ENCODE measurements at places on chromosomes 7 and 10.

- no peak overlapping the region for H3K4me3 ChIP-seq
- no peak overlapping the region for H3K27ac ChIP-seq
- DNase-seq = no peak
- no peaks in the 10 kb centered on the region for H3K4me1 ChIP-seq
- no peaks in the 10 kb centered on the region for H3K36me3 ChIP-seq
- no peaks in the 10 kb centered on the region for H3K27me3 ChIP-seq
Observed at GRCh38 chr10:110833941-110834628, 37.6 kb upstream of the PDCD4 start.

DNA sequence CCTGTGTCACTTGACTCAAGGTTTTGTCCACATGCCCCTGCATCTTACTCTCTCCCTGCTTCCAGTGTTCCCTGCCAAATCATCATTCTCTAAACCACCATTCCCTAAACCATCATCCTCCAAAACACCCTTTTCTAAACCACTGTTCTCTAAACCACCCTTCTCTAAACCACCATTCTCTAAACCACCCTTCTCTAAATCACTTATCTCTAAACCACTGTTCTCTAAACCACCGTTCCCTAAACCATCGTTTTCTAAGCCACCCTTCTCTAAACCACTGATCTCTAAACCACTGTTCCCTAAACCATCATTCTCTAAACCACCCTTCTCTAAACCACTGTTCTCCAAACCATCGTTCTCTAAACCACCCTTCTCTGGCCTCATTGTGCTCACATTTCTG, 142.1 kb downstream of the CXCL12 start:
- no peak overlapping the region for H3K4me3 ChIP-seq
- no peaks in the 10 kb centered on the region for H3K36me3 ChIP-seq
- no peaks in the 10 kb centered on the region for H3K4me1 ChIP-seq
- no peak overlapping the region for H3K27ac ChIP-seq
- no peak for DNase-seq
- no peaks in the 10 kb centered on the region for H3K27me3 ChIP-seq

DNA sequence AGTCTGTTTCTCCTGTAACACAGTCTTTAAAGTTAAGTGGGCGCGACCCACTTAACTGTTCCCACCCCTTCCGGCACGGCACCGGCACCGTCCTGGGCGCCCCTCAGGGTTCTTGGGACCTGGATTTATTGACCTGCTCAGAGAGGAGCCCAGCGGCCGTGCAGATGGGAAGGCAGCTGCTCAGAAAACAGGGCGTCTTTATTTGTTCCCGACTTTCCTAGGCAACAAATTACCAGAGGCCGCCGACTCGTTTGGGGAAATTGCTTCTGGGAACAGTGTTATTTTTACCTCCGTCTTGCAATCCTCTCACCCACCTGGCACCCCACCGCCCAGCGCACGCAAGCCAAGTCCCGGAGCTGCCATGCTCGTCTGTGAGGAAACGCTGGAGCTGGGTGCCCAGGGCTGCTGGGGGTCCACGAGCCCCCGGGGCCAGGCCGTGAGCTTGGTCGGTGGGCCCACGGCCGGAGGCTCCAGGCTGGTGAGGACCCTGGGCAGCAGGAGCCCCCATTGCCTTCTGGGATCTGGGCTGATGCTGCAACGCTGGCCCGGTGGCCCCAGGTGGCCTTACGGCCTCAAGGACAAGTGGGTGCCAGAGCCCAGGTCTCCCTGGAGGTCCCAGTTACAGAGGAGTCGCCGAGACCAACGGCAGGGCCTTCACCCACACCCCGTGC, 14.9 kb upstream of the ADGRA1 start:
- no peaks in the 10 kb centered on the region for H3K36me3 ChIP-seq
- H3K27me3 ChIP-seq = no peaks in the 10 kb centered on the region
- no peak overlapping the region for H3K27ac ChIP-seq
- DNase-seq = no peak
- H3K4me1 ChIP-seq = no peaks in the 10 kb centered on the region
- H3K4me3 ChIP-seq = no peak overlapping the region

GRCh38 chr10:102602272-102603045, 41.8 kb upstream of the TRIM8 start:
- H3K4me1 ChIP-seq = no peaks in the 10 kb centered on the region
- H3K27ac ChIP-seq = no peak overlapping the region
- peaks cover 40% of the 10 kb centered on the region for H3K36me3 ChIP-seq
- no peak overlapping the region for H3K4me3 ChIP-seq
- no peaks in the 10 kb centered on the region for H3K27me3 ChIP-seq

DNA sequence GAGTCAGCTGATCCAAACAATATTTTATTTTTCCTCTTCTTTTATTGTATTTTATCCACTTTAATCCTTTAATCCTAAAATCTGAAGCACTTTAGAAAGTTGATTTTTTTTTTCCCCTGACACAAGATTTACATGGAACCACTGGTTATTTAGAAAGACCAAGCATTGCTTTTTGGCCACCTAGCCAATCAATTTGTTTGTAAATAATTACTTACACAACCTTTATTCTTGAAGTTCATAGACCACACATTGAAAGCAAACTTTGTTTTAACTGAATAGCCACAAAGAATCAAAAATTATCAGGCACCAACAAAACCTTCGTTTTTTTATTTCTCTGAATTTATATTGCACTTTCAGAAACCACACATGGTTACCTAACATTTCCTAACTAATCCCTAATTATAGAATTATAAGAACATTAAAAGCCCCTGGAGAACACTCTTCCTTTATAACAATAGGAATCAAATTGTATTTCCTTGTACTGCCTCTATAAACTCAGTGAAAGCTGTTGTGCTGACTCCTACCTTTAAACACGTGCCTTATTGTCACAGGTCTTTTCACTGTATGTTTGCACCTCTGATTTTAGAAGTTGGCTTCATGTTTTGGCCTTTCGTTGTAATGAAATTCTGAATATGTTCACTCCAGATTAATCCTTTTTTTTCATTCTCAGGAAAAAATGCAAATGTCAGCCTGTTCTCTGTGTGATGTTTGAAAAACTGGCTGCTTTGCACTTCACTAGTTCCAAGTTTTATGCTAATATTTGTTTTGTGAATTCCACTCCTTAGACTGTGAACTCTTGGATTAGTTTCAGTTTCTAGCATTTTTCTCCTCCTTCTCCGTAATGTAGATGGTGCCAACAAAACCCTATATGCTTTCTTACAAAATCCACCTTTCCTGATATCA, 1511.9 kb downstream of the REEP3 start:
- H3K27ac ChIP-seq = no peak overlapping the region
- no peaks in the 10 kb centered on the region for H3K27me3 ChIP-seq
- H3K4me3 ChIP-seq = no peak overlapping the region
- no peak for DNase-seq
- no peaks in the 10 kb centered on the region for H3K36me3 ChIP-seq

DNA sequence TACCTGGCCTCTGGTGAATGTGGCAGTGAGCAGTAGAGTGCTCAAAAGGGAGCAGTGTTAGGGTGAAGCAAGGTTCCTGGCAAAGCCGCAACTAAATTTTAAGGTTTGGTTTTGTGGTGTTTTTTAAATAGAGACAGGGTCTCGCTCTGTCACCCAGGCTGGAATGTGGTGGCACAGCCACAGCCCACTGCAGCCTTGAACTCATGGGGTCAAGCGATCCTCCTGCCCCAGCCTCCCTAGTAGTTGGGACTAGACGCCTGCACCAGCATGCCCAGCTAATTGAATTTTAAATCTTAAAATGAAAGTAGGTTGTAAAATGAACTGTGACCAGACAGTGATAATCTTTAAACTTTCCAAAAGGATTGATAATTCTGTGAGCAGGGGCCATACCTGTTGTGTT, 130.4 kb downstream of the CCNY start:
- no peak overlapping the region for H3K27ac ChIP-seq
- H3K4me1 ChIP-seq = peaks cover 20% of the 10 kb centered on the region
- no peaks in the 10 kb centered on the region for H3K27me3 ChIP-seq
- DNase-seq = no peak

DNA sequence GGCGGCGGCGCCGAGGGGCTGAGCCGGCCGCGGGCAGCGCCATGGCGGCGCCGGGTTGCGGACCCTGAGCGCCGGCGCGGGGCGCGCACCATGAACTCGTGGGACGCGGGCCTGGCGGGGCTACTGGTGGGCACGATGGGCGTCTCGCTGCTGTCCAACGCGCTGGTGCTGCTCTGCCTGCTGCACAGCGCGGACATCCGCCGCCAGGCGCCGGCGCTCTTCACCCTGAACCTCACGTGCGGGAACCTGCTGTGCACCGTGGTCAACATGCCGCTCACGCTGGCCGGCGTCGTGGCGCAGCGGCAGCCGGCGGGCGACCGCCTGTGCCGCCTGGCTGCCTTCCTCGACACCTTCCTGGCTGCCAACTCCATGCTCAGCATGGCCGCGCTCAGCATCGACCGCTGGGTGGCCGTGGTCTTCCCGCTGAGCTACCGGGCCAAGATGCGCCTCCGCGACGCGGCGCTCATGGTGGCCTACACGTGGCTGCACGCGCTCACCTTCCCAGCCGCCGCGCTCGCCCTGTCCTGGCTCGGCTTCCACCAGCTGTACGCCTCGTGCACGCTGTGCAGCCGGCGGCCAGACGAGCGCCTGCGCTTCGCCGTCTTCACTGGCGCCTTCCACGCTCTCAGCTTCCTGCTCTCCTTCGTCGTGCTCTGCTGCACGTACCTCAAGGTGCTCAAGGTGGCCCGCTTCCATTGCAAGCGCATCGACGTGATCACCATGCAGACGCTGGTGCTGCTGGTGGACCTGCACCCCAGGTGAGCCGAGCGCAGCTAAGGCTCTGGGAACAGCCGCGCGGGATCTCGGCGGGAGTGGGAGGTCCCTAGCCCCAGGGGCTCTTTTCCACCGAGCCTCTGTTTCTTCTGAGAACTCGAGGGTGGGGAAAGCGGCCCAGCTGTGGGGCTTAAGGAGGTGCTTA, at the start of gene GPR26:
TSS of gene GPR26 (plus strand) at position 38 of the 919 bp plus-strand sequence. CDS start at position 91, 53 bp downstream.
- H3K27ac ChIP-seq = no peak within 1 kb of the TSS
- no peaks in the 10 kb centered on the region for H3K4me1 ChIP-seq
- no peaks in the 10 kb centered on the region for H3K36me3 ChIP-seq
- no peak within 1 kb of the TSS for H3K4me3 ChIP-seq
- no peaks in the 10 kb centered on the region for H3K27me3 ChIP-seq

DNA sequence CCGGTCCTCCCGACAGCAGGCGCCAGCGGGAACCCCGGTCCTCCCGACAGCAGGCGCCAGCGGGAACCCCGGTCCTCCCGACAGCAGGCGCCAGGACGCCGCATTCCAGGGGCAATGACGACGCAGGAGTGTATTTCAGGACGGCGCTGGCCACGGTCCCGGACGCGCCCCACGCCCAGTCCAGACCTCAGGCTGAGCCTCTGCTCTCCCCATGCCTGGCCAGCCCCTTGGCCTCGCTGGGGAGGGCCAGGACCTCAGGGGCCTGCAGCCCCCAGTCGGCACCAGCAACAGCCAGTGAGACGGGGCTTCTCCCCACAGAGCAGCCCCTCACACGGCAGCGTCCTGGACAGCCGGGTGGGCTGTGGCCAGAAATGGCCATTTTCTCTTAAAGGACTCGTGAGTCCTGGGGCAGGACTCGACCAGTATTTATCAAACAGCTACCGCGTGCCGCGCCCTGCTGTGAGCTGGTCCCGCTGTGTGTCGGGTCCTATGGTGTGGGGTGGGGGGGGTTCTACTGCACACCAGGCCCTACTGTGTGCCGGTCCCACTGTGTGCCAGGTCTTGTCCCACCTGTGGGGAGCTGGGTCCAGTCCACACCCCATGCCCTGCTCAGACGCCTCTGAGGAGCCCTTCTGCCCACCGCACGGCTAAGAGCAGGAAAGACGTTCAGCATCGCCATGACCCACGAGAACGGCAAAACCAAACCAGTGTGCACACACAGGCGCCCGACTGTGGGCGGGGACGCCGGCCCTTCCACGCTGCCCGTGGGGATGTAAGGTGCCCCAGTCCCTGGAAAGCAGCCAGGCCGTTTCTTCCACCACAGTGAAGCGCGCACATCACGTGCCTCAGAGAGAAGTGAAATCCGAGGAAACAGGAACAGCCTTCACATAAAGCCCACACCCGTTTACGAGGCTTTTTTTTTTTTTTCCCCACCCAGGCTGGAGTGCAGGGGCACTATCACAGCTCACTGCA, 33.3 kb downstream of the GET4 start:
- H3K36me3 ChIP-seq = no peaks in the 10 kb centered on the region
- no peaks in the 10 kb centered on the region for H3K27me3 ChIP-seq
- H3K4me3 ChIP-seq = peak overlapping the region; percentile 28
- no peak overlapping the region for H3K27ac ChIP-seq
- no peak for DNase-seq
- peaks cover 14% of the 10 kb centered on the region for H3K4me1 ChIP-seq

- H3K4me3 ChIP-seq = no peak overlapping the region
- H3K36me3 ChIP-seq = no peaks in the 10 kb centered on the region
Observed at GRCh38 chr10:29163746-29164145, 125.1 kb upstream of the LYZL1 start.

- no peak for DNase-seq
- H3K4me3 ChIP-seq = no peak overlapping the region
- no peak overlapping the region for H3K27ac ChIP-seq
- H3K27me3 ChIP-seq = no peaks in the 10 kb centered on the region
Observed at GRCh38 chr10:82887488-82887887, 1012.5 kb downstream of the NRG3 start.

- H3K36me3 ChIP-seq = no peaks in the 10 kb centered on the region
- H3K27me3 ChIP-seq = no peaks in the 10 kb centered on the region
- H3K4me3 ChIP-seq = no peak overlapping the region
Observed at GRCh38 chr10:34494012-34494411, 321.1 kb downstream of the PARD3 start.

GRCh38 chr7:4715410-4715776, 33.3 kb downstream of the FOXK1 start:
- H3K27ac ChIP-seq = no peak overlapping the region
- H3K36me3 ChIP-seq = peaks cover 4% of the 10 kb centered on the region
- H3K4me3 ChIP-seq = no peak overlapping the region
- peaks cover 2% of the 10 kb centered on the region for H3K4me1 ChIP-seq
- H3K27me3 ChIP-seq = no peaks in the 10 kb centered on the region
- DNase-seq = no peak

DNA sequence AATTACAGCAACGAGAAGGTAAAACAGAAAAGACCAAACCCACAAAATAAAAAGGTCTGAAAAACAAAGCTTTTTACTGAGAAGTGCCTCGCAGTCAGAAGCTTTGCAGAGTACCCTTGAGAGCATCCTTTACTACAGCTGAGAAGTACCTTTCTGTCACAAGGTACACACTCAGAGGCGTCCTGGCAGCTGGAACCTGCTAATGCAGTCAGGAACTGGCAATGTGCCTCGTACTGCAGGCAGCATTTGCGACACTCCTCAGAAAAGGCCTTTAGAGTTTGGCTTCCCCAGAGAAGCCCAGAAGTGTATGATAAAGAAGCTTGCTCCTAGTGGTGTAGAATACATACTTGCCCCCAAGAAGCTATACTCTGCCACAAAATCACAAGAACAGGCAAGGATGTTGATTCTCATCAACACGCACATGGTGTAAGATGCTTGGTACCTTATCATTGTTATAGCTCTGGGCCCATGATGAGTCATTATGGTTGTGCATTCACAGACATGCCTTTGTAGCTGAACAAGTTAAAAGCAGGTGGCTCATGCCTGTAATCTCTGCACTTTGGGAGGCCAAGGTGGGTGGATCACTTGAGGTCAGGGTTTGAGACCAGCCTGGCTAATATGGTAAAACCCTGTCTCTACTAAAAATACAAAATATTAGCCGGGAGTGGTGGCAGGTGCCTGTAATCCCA, 2.0 kb upstream of the GTPBP4 start:
- H3K27ac ChIP-seq = no peak overlapping the region
- H3K4me1 ChIP-seq = peaks cover 18% of the 10 kb centered on the region
- no peaks in the 10 kb centered on the region for H3K27me3 ChIP-seq
- DNase-seq = no peak

Data from effector memory CD4-positive, alpha-beta T cell (primary cell).